ENCODE measurements at places on chromosomes 11 and 22.

DNA sequence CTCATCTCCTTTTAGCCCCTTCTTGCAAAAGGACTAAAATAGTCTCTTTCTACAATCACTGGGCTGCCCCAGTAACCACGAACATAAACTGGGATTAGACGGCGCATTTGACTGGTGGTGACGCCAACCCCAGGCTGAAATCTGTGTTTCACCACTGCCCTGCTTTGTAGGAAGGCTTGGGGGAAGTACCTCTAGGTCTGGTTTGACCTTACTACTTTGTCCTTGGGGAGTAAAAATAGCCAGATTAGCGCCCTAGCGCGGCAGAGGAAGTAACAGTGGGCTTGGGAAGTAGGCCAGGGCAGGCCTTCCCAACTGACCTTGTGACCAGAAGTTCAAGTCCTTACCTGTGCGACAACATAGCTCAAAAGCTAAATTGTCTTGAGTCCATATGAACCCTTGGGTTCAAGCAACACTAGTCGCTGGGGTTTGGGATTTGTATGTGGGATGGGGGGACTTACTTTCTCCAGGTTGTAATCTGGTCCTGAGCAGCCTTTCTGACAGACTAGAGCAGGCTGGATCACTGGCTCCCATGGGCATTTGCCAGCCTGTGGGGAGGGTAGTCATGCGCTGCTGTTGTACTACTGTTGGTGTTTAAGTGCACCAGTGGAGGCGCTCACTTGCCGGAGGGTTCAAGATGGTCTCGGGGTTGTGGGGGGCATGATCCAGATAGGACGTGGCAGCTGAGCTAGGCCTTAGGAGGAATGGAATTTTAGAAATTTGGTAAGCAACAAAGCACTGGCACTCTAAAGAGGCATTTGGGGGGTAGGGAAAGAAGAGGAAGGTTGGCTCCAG is 953 bp upstream of the PACS1 start:
- peak; percentile 83 for DNase-seq

GRCh38 chr22:20992056-20992442 is 9.9 kb downstream of the THAP7 start:
- no peak for DNase-seq

- no peak for DNase-seq
These were observed 2.2 kb downstream of the APOA1 start for GRCh38 chr11:116835042-116835772.

- DNase-seq = no peak
These were observed 5.0 kb upstream of the PANX2 start for GRCh38 chr22:50165436-50166123.

GRCh38 chr11:32358729-32359128 is 76.6 kb downstream of the WT1 start:
- DNase-seq = no peak

- no peak for DNase-seq
These were observed 63.6 kb downstream of the NFAM1 start for GRCh38 chr22:42368379-42369249.

DNA sequence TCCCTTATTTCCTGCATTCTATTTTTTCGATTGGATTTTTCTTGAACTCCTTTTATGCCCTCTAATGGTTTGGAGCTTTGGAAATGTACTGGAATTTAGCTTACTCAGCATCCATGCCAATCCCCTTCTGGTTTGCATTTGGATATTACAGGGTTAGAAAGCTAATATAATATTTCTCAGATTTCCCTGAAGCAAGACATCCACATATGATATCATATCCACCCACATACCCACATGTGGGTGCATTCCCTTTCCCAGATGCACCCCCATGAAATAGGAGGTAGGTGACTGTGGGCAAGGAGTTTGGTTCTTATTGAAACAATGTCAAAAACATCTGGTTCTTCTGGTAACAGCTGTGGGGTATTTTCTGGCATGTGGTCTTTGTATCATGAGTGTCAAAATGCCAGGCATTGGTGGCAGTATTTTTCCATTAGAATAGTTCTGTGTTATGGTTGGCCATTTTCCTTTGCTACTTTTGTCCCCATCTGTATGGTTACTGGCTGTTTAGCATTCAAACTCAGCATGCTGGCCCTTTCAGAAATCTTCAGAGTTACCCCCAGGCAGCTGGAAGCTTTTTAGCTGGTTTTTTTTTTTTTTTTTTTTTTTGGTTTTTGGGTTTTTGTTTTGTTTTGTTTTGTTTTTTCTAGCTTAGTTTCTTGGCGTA is 32.7 kb upstream of the DDX10 start:
- no peak for DNase-seq

GRCh38 chr22:50671641-50672040 is 982 bp upstream of the SHANK3 start:
- DNase-seq = no peak

- no peak for DNase-seq
These were observed 5.2 kb upstream of the PTGDR2 start for GRCh38 chr11:60860943-60861342.

GRCh38 chr22:36564422-36565158 is 35.6 kb upstream of the EIF3D start:
- DNase-seq = no peak

- no peak for DNase-seq
These were observed 598.0 kb downstream of the BRD1 start for GRCh38 chr22:49229483-49230193.

DNA sequence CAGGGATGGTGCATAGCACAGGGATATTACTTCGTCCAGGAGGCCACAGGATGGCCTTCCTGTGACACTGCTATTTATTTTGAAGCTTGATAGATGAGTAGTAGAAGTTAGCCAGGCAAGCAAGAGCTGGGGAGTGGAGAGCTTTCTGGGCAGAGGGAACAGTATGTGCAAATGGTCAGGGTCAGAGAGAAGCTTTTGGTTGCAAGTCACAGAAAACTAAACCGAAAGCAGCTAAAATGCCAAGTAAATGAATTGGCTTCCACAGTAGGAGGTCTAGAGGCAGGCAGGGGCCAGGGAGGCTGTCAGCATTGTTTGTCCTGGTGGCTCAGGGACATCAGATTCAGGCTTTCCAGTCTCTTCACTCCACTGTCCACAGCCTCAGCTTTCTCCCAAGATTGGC is 247.5 kb downstream of the GRIK4 start:
- no peak for DNase-seq

DNA sequence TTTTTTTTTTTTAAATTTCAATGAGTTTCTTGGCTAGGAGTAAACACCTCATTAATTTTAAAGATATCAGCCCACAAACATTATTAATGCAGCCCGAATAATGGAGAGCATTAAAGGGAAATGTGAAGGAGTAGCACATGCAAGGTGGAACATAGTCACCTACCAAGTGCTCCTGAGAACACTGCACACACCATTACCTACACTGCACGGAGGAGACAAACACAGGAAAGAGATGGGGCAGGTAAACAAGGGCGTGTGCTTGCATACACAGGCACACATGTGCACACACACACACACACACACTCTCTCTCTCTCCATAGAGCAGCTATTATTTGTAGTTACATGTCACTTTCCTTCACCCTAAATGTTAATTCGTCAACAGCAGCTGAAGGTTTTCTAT is 30.2 kb downstream of the HTR3B start:
- DNase-seq = no peak

DNA sequence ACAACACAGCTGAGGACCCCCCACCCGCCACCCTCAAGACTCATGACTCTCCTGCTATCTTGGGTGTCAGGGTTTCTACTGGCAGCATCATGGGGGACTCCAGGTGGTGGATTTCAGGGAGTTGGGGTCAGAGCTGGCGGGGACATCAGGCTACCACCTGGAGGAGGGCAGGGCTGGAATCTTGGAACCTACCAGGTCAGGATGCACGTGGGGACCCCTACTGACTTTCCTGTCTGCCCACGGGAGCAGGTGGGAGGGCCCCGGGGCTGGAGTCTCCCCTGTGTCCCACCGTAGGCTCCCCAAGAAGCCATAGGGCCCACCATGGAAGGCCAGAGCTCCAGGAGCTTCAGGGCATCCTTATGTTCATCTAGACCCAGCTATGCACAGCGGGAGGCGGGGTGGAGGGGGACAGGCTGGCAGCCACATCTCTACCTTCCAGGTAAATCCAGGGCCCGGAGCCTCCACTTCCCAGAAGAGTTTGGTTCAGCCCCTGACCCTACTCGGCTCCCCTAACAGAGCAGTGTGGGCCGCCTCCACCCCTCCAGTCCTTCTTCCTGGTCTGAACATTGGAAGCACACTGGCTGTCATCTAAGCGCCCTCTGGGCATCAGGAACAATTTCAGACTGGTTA is 10.0 kb downstream of the SLC37A2 start:
- DNase-seq = no peak

- DNase-seq = no peak
These were observed 34.6 kb downstream of the OSBPL5 start for GRCh38 chr11:3130269-3131071.

- no peak for DNase-seq
These were observed 68.6 kb upstream of the SORL1-AS1 start for GRCh38 chr11:121521145-121522042.

- peak; percentile 31 for DNase-seq
These were observed 68.2 kb downstream of the METTL15 start for GRCh38 chr11:28176351-28176750.

- no peak for DNase-seq
These were observed 22.1 kb downstream of the THOC5 start for GRCh38 chr22:29531419-29531818.

GRCh38 chr11:65572356-65573051 is at the start of gene FAM89B:
Gene FAM89B, plus strand, starts transcription at chr11:65572538. Its CDS starts 132 bp downstream, at chr11:65572670.
- DNase-seq = peak; percentile 76

GRCh38 chr22:24519496-24519895 is 24.4 kb downstream of the UPB1 start:
- no peak for DNase-seq

- DNase-seq = no peak
These were observed 220.0 kb downstream of the INSC start for GRCh38 chr11:15334766-15335165.

- DNase-seq = no peak
These were observed 97.1 kb downstream of the KCNQ1 start for GRCh38 chr11:2541881-2542361.

GRCh38 chr11:9462172-9462799 is 1.5 kb downstream of the ZNF143 start:
- no peak for DNase-seq

DNA sequence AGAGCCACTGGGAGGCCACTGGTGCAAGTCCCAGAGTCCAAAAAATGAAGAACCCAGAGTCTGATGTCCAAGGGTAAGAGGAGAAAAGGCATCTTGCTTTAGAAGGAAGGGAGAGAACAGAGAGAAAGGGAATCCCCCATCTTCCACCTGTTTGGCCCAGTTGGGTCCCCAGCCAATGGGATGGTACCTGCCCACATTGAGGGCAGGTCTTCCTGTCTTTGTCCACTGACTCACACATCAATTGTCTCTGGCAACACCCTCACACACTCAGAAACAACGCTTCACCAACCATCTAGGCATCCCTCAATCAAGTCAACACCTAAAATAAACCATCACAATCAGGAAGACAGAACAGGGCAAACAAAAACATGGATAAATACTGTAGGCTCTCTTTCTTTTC is 6.3 kb downstream of the COMMD9 start:
- DNase-seq = no peak

DNA sequence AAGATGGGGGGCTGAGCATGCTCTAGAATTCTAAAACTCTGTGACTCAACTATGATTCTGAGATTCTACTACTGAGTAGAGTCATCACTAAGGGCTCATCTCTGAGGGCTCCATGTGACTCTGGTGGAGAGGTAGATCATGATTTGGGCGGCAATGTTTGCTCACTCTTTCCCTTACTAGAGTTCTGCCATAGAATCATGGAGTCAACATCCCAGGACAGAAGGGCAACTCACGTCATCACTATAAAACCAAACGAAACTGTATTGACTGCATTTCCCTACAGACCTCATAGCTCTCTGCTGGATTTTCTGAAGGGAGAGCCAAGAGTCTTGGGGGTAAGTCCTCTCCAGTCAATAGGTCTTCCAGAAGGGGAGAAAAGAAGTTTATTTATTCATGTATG is at the start of gene MS4A14:
Gene MS4A14 (plus strand): TSS at position 78 of the 400 bp plus-strand sequence. CDS start 120 bp downstream, at position 198.
- DNase-seq = no peak

GRCh38 chr22:33083212-33083611 is 25.0 kb upstream of the SYN3 start:
- DNase-seq = peak; percentile 46

GRCh38 chr11:71451596-71452198 is 1.3 kb upstream of the NADSYN1 start:
- peak; percentile 32 for DNase-seq

DNA sequence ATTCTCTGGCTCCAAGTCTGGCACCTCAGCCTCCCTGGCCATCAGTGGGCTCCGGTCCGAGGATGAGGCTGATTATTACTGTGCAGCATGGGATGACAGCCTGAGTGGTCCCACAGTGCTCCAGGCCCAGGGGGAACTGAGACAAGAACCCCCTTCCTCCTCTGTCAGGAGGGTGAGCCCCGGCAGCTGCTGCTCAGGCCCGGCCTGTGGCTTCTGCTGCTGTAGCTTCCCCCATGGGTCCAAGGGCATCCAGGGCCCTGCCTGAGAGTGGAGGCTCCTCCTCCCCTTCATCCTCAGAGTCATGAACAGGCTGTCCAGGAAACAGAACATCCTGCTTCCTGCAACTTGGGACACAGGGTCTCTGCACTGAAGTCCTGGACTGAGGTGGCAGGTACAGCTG is 113.6 kb downstream of the VPREB1 start:
- no peak for DNase-seq

GRCh38 chr22:43060183-43060582 is 29.0 kb downstream of the TTLL1 start:
- peak; percentile 47 for DNase-seq

GRCh38 chr11:9693801-9694553 is 30.1 kb downstream of the SWAP70 start:
- no peak for DNase-seq

GRCh38 chr11:1920128-1920908 is 815 bp downstream of the TNNT3 start:
- DNase-seq = no peak

- no peak for DNase-seq
These were observed 321.6 kb downstream of the AASDHPPT start for GRCh38 chr11:106399076-106399511.

- DNase-seq = peak; percentile 71
These were observed 49.5 kb downstream of the IGF2 start for GRCh38 chr11:2089536-2090165.

GRCh38 chr11:130666781-130667251 is 218.4 kb downstream of the ADAMTS15 start:
- DNase-seq = no peak

- DNase-seq = no peak
These were observed 7.1 kb upstream of the TPST2 start for GRCh38 chr22:26597026-26597425.

- DNase-seq = no peak
These were observed 47.2 kb downstream of the MYO7A start for GRCh38 chr11:77175021-77175842.

DNA sequence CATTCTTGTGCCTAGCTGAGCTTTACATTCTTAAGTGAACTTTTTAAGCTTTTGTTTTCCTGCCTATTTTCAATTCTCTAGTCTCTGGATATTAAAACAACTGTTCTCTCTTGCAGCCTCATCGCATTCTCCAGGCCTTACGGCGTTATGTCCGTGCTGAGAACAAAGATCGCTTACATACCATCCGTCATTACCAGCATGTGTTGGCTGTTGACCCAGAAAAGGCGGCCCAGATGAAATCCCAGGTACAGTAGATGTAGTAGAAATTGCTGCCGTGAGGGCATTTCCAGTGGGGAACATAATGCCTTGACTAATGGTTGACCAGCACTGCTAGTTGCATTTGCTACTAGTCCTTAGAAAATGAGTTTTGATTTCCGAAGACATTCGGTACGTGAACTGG is 29.7 kb upstream of the ST14 start:
- DNase-seq = no peak

Measured in SK-MEL-5 (cell line).